NCI-H1417 (cell line): ENCODE measurements at places on chromosomes 1 and 21.

DNA sequence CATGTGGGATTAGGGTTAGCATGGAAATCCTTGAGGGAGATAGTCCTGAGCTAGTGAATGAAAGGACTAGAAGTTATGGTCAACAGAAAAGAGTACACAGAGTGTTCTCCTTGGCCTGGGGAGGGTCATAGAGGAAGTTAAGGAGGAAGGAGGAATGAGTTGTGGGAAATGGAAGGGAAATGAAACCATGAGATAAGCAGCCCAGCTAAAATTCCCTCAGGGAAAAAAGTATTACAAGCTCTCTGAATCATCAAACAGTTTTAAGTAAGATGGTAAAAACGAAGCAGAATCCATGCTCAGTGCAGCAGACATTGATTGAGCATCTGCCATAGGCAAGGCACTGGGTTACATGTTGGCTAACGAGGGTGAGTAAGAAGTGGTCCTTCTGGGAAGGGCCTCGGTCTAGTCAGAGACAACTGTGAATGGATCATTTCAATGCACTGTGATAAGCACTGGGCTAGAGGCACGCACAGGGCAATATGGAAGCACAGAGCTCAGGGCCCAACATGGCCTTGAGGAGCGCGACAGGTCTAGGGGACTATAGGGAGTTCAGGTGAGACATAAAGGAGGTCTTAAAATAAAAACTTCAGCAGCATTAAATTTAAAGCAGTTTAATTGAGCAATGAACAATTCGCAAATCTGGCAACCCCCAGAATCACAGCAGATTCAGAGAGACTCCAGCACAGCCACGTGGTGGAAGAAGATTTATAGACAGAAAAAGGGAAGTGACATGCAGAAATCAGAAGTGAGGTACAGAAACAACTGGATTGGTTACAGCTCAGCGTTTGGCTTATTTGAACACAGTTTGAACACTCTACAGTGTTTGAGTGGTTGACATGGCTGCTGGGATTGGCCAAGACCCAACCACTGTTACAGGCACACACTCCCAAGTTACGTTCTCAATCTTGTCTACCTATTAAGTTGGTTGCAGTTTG lies 219.5 kb downstream of the HLX start:
- DNase-seq: no peak

GRCh38 chr1:214493126-214493796 lies 58.1 kb downstream of the PTPN14 start:
- no peak for DNase-seq

- DNase-seq: no peak
These were observed 86.4 kb upstream of the IGSF21 start for GRCh38 chr1:18021242-18021641.

GRCh38 chr1:99782397-99782796 lies 16.0 kb upstream of the FRRS1 start:
- DNase-seq: no peak

DNA sequence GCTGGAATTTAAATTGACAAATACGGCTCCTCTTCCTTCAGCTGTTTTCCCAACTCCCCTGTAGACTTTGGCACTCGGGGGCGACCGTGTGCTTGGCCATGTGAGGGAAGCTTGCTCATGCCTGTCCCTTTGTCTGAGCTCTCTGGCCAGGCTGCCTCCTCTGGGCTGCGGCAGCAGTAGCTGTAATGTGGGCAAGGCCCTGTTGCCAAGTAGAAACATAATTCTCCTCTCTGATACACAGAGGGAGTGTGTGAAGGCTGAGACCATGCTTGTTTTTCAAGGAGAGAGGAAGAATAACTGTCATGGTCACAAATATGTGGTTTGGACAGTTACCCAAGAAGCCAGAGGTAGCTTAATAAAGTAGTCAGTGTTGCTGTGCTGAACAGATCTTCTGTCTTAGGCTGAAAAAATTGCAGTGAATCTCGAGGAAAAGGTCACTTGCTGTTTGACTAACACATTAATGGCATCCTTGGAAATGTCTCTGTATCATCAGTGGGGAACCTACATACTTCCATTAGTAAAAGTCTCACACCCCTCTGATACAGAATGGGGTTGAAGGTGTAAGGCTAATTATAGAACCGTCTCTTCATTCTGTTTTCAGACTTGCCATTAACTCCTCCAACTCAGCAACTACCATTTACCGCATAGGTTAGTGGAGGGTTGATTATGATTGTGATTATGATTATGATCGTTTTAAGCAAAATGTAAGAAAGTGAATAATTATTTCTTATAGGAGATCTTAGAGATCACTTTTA lies 94.6 kb downstream of the TGFB2 start:
- DNase-seq: no peak

DNA sequence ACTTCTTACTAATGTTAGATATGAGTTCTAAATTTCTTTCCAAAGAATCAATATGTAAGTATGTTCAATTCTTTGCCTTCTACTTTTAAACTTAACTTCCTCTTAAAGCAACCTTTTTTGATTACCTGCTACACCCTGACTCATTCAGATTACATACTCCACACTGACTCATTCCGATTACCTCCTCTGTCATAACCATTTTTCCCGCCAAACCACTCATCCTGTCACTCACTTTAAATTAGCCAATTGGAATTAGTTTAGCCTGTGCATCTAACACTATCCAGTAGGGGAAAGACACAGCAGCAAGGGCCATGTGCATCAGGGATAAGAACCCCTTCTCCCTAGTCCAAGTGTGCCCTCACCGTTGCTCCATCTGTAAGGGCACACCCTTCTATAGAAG lies 815.5 kb downstream of the BRINP3 start:
- no peak for DNase-seq

- DNase-seq: peak; percentile 38
These were observed 21.8 kb downstream of the RSPH1 start for GRCh38 chr21:42474043-42474831.

DNA sequence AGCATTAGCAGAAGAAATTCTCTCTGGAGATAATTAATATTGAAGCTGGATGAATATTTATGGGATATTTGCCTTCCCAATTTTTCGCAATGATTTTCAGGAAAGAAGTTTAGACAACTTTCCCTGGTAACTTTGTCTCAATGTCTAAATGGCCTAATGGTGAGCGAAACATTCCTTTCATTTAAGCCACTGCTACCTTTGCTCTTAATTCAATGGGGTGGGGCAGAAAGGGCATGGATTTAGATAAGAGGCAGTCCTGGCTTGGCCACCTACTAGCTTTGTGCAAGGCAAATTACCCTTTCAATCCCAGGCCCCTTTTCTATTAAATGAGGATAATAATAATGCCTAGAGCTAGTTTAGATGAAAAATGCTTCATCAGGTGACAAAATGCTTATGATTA lies 27.1 kb upstream of the LYST start:
- no peak for DNase-seq

DNA sequence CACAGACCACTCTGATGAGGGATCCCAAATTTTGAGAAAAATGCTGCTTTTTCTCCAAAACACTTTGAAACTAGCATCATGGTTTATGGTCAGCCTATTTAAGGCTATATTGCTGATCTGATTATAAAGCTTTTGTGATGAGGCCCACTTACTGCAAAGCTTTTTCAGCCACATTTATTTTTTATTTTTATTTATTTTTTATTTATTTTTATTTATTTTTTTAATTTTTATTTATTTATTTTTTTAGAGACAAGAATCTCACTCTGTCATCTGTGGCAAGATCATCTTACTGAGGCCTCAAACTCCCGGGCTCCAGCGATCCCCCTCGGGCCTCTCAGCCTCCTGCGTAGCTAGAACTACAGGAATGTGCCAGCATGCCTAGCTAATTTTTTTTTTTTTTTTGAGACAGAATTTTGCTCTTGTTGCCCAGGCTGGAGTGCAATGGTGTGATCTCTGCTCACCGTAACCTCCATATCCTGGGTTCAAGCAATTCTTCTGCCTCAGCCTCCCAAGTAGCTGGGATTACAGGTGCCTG lies 5.2 kb upstream of the BCAS2 start:
- no peak for DNase-seq

- no peak for DNase-seq
These were observed 6.0 kb downstream of the HLX start for GRCh38 chr1:220884981-220885918.
